ENCODE measurements at places on chromosomes 16 and 17. TPM values are rescaled to one million over a fixed set of nuclear protein-coding genes. Genes with fewer than 3 reads are reported as not detected.

- DNase-seq: no peak
These were observed 1.3 kb downstream of the NQO1 start for GRCh38 chr16:69724981-69725479.

GRCh38 chr16:71552698-71553503 lies 24.0 kb downstream of the TAT start:
- no peak for DNase-seq

DNA sequence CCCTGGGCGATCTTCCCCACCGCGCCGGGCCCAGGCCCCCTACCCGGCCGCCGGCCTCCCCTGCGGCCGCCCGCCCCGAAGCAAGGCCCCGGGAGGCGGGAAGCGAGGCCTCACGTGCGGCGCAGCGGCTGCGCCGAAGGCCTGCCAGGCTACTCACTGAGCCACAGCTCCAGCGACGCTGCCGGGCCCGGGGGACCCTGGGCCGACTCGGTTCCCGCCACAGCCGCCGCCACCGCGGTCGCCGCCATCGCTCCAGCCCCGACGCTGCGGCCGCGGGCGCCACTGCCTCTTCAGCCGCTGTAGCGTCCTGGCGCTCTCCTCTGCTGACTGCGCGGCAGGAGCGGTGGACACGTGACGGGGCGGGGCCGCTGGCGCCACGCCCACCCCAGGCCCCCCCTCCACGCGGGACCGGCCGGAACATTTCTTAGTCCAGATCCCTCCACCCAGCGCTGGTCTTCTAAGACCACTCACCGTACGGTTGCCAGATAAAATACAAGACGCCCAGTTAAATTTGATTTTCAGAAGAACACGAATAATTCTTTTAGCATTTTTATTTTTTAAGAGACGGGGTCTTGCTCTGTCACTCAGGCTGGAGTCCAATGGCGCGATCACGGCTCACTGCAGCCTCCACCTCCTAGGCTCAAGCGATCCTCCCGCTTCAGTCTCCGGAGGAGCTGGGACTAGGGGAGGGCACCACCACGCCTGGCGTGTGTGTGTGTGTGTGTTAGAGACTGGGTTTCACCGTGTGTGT lies at the start of gene GGA2:
GGA2 (minus strand) TSS at position 331 of the 751 bp plus-strand sequence; CDS start at position 248, 83 bp downstream.
- DNase-seq: peak; percentile 77

The GDPD1 gene
- total RNA-seq: 27.2 TPM

The RAB40C gene
- 60.6 TPM for total RNA-seq

DNA sequence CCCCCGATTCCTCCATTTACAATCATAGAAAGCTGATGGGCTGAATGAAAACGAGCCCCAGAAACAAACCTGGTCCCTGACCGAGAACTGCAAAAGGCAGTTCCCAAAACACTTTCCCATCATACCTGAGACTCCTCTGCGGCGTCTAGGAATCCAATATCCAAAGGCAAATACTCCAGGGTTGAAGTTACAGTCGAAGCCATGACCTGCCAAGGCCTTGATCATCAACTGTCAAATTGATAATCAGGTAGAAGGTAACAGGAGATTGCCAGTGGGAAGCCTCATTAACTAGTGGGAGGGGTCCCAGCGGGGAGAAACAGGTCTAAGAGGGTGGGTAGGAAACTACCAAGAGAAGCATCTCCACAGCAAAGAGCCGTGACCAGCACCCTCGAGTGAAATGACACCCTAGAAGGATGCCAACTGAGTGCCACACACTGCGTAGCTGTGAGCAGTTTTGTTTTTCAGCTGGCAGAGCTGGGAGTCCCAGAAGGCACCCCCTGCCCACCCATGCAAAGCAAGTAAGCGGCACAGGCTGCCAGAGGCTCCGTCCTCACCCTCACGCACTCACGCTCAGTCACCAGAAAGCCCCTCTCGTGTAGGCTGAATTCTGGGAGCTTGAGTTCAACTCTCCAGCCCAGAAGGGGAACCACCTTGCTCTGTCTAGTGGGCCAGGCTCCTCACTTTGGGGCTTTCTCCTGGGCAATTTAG lies 146.1 kb downstream of the GAS7 start:
- DNase-seq: no peak

The KRT25 gene
- not detected for total RNA-seq

- DNase-seq: no peak
These were observed 160.7 kb downstream of the IRX5 start for GRCh38 chr16:55091213-55091870.

- DNase-seq: no peak
These were observed 31.8 kb downstream of the PRMT7 start for GRCh38 chr16:68342620-68343019.

DNA sequence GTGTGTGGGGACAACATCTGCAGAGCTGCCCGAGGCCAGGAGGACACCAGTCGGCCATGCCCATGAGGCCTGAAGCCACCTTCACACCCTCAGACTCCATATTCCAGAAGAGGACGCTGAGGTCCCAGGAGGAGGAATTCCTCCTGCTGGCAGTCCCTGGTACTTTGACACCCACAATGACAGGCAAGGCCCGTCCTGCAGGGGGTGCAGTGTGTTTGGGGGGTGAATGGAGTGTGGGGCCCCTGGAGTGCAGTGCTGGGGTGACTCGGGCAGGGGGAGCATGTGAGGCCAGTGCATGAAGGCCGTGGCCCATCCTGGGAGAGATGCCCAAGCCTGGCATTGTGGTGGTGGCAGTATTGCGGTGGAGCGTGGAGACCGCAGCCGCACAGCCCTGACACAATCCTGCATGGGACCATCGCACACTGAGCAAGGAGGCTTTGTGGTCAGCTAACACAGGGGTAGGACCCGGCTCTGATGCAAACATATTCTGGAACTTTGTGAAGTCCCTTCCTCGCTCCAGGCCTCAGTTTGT lies 52.2 kb downstream of the ZDHHC7 start:
- DNase-seq: no peak

All from dorsolateral prefrontal cortex (tissue), 122 donors.